ENCODE measurements at places on chromosomes 13 and 19.

DNA sequence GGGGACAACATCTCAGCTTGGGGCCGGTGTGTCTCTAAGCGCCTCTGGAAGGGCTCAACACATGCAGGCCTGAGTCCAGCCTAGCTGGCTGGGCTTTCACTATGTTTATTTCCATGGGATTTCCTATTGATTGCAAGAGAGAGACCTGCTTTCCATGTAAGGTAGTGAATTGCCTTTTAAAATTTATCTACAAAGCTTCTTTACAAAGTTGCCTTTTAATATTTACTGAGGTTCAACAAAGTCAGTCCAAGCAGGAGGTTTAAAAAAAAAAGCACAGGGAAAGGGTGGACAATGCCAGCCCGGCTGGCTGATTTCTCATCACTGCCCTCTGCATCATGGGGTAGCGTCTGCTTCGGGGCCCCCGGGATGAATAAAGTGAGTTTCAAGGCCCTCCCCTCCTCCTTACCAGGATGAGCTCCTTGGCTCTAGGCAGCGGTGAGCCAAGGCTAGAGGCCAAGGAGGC is 15.8 kb downstream of the TLE2 start:
- no peak for DNase-seq

- DNase-seq: no peak
Measured at GRCh38 chr19:3916033-3916432, 16.8 kb upstream of the NMRK2 start.

- no peak for DNase-seq
Measured at GRCh38 chr13:106534639-106535551, 567 bp downstream of the EFNB2 start.

- DNase-seq: no peak
Measured at GRCh38 chr13:113086991-113087922, 18.3 kb upstream of the F7 start.

GRCh38 chr13:75872980-75873379 is 236.8 kb downstream of the LMO7 start:
- no peak for DNase-seq

- no peak for DNase-seq
Measured at GRCh38 chr19:18558202-18558555, 509 bp downstream of the KXD1 start.

DNA sequence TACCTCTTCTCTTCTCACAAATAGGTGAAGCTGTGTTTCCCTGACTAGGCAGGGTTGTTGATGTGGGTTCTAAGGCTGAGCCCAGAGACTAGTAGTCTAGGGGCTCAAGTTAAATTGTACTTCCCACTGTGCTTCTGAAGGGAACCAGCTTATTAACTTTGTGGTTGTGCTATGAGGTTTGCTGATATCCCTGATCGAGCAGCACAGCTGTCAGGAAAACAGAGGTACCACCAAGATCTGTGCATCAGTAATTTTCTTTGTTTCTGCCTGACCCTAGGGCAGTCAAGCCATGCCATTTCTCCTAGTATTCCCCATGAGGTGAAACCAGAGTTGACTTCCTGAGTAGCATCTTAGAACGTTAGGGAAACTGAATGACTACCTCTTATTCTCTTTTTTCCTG is 853.8 kb upstream of the MIR17HG start:
- DNase-seq: no peak

DNA sequence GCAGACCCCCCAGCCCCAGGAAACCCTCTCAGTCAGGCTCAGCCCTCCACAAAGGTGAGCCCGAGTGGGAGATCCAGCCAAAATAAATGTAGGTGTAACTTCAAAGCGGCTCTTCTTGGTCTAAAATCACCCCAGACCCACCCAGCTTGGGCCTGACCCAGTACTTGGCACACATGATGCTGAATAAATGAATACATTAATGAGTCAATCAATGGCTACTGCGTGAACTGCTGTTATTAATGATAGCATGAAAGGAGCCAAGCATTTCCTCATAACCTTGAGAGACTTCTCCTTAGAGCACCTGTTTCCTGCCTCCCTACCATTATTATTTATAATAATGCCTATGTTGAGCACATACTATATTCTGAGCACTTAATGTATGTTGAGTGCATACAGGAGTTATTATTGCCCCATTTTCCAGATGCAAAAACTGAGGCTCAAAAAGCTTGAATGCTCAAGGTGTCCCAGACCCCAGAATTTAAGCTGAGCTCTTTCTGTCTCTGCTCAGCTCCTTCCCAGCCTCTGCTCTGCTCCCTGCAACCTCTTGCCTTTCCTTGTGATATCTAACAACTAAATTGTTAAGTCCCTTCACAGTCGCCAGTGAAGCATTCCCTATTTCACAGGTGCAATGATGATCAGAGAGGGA is 4.3 kb downstream of the NOTCH3 start:
- no peak for DNase-seq

DNA sequence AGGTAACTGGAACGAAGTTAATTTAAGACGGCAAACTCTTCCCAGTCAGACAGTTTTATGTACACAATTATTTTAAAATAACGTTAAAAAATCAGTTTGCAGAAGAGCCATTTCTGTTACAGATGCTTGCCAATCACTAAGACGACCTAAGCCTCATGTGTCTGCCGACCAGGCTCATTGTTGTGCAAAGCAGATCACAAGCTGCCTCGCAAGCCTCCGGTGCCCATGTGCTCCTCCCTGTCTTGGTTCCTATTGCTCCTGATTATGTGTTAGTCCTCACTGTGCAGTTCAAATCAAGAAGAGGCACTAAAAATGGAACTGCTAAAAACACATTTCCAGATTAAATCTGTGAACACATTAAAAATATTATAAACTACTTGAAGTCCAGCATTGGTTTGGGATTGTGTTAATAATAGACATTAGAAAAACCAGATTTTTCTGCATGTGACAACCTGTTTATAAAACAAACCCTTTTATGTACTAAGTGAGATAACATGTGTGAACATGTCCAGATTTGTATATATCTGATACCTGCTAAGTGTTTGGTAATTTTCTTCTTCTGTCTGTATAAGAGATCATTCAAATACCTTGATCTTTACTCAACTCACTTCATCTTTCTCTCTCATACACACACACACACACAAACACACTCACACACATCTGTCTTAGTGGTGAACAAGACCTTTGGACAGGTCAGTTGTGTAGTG is 81.9 kb upstream of the SLC15A1 start:
- no peak for DNase-seq

- DNase-seq: no peak
Measured at GRCh38 chr13:107730813-107731212, 484.5 kb downstream of the LIG4 start.

GRCh38 chr13:80552851-80553440 is 212.0 kb upstream of the SPRY2 start:
- DNase-seq: no peak

- DNase-seq: no peak
Measured at GRCh38 chr13:74048756-74049155, 85.4 kb downstream of the KLF12 start.

GRCh38 chr13:20924758-20925394 is 22.3 kb upstream of the XPO4 start:
- peak; percentile 46 for DNase-seq

DNA sequence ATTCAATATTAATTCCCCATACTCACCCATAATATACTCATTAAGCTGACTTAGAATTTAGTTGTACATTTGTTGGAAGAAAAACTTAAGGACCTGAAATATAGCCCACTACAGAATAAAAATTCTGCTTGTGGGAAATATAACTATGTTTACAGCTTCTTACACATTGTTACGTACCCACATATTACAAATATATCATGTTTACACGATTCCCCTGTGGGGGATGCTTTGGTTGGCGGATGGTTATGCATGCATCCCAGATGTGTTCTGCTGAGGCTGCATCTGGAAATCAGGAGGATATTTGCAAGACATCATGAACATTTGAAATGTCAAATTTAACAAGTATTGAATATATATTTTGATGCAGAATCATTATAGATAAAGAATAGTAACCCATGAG is 79.5 kb upstream of the KL start:
- no peak for DNase-seq

- no peak for DNase-seq
Measured at GRCh38 chr19:1591421-1592023, 1.1 kb downstream of the MBD3 start.

DNA sequence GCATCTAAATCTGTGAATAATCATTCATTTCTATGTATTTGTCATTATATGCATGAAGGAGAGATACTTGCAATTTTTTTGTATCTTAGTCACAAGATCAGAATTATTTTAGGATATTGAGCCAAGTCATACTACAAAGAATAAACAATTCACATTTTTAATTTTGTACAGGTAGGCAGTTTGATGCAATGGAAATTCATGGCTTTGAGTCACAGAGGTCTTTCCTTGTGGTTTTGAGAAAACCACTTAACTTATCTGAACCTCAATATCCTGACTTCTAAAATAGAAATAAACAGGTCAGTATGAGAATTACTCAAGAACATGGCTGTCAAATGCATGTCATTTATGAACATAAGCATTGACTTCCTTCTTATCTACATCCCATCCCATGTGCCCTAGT is 221.4 kb upstream of the SLC10A2 start:
- DNase-seq: no peak

DNA sequence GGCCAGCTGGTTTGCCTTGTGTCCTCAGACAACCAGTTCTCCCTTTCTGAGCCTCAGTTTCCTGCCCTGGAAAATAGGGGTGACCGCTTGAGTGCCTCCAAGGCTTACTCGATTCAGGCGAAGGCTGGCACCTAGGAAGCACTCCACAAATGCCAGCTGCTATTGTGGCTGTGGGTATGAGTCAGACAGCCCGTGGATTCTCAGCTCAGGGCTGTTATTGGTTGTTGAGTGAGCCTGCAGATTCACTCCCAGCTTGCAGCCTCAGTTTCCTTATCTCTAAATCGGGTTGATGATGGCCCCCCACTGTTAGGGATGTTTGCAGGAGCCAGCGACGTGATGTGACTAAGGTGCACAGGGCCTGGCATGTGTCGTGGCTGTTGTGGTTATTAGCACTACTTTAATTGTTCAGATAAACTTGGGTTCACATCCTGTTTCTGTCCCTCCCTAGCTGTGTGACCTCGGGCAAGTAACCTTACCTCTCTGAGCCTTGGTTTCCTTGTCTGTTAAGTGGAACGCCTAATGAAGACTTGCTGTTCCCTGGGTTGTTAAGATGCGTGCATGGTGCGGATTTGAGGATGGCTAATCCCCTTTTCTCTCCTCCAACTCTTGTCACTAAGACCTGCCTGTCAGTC is 2.4 kb downstream of the MARK4 start:
- DNase-seq: no peak

DNA sequence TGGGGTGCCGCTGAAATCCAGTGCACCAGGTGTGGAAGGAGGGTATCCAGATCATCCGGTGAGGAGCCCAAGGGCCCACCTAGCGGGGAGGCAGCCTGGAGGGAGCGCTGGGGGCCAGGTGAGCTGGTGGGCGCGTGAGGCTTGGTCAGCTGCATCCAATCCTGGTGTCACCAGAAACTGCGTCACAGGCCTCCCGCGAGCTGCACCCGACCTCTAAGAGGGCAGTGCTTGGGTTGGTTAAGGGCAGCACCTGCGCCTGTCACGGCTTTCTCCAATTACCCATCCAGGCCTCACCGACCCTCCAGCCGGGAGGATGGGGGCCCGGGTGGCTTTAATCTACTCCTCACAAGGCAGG is 284 bp downstream of the RNF17 start:
- no peak for DNase-seq

DNA sequence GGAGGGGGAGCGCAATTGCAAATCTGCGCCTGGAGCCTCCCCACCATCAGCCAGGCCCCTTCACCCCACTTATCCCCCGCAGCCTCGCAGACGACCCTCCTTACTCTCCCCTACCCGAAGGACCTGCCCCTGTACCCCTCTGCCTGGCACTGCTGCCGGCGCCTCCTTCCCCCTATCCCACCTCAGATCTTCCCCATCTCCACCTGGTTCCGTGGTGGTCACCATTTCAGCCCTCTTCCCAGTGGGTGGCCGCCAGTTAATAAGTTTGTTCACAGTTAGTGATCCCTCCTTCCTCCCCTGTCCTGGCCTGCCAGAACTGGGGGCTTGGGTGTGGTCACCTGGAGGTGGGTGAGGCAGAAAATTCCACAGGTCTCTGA is 397 bp downstream of the SLC44A2 start:
- no peak for DNase-seq

DNA sequence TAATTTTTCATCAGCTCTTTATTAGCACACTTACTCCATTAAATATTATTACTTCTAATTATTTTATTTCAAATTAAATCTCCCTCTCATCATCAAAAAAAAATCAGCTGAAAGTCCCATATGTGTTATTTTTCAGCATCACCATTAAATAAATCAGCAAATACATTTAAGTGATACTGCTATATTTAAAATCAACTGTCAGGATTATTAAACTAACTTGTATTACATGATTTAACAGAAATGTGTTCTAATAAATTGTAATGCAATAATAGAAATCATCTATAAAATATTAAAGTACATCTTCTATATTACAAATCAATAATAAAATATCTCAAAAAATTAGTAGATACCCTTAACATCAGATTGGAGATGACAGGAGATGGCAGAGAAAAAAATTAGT is 538.6 kb upstream of the MIR17HG start:
- no peak for DNase-seq

- no peak for DNase-seq
Measured at GRCh38 chr13:48403151-48403631, 9.7 kb downstream of the LPAR6 start.

- DNase-seq: no peak
Measured at GRCh38 chr13:78758549-78758948, 99.6 kb upstream of the OBI1 start.

DNA sequence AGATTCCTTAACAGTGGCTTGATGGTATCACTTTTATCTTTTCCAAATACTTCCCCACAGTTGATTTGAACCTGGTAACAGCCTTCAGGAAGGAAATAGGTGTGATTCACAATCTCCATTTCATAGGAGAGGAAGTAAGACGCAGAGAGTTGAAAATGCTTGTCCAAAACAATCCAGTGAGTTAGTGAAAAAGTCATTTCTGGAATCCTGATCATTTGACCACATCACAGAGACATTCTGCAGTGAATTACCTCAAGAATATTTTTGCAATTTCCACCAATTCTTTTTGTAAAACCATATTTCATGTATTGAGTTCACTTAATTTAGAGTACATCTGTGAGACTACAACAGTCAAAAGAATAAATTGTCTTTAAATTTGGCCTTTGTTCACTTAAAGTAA is 292.8 kb downstream of the DCLK1 start:
- DNase-seq: no peak

DNA sequence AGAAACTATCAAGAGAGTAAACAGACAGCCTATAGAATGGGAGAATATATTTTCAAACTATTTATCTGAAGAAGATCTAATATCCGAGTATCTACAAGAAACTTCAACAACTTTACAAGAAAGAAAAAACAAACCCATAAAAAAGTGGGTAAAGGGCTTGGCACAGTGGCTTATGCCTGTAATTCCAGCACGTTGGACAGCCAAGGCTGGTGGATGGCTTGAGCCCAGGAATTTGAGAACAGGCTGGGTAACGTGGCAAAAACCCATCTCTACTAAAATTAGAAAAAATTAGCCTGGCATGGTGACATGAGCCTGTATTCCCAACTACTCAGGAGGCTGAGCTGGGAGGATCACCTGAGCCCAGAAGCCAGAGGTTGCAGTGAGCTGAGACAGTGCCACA is 7.8 kb upstream of the LGALS16 start:
- DNase-seq: no peak

Data from activated CD4-positive, alpha-beta T cell treated with anti-CD3 and anti-CD28 coated beads for 1 hour (primary cell).